Stimulated activated CD4-positive, alpha-beta T cell treated with anti-CD3 and anti-CD28 coated beads, TNF-alpha, amount 100 ng/mL, for 1 hour (primary cell): ENCODE measurements at places on chromosomes 2 and 18.

DNA sequence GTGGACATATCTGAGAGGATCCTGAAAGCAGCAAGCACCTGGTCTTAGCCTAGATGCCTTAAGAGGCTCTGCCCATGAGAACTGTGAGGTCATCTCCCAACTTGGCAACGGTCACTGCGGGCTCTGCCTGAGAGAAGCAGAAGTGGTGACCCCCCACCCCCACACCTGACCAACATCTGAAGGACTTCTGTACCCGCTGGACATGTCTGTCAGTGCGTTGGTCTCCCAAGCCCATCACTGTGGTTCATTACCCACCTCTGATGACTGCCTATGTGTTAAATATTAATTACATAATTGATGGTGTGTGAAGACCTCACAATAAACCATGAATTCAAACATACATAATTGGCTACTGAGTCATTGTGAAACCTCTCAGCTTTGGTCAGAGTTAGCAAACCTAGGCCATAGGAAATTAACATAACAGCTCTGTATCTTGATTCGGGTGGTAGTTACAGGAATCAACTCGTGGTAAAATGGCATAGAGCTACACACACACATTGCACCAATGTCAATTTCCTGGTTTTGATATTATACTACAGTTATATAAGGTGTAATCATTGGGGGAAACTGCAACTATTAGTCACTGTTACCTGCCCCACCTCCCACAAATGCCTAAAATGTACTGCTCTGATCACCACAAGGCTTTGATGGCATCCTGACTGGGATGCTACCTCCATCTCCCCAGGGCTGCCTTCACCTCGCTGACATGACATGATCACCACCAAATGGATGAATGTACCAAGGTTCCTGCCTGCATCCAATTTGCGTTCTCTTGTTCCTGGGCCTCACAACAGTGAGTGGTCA, 4.3 kb upstream of the GALNT1 start:
- no peak for DNase-seq

GRCh38 chr2:85251070-85251616, 76.6 kb downstream of the TGOLN2 start:
- no peak for DNase-seq

DNA sequence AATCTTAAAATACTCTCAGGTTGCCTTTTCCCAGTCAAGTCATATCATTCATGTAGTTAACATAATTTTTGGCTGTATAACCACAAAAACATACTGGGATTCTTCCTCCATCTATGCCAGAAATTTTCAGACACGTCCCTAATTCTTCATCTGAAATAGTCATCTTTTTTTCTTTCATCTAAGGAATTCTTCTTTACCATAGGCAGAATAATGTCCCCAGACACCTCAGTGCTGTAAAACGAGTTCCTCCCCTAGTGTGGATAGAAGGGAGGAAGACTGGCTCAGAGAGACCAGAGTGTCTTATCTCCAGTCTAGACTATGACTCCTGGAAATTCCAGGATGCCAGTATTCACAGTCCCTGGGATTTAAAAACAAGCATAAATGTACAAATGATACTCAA, 127.8 kb downstream of the MREG start:
- no peak for DNase-seq

DNA sequence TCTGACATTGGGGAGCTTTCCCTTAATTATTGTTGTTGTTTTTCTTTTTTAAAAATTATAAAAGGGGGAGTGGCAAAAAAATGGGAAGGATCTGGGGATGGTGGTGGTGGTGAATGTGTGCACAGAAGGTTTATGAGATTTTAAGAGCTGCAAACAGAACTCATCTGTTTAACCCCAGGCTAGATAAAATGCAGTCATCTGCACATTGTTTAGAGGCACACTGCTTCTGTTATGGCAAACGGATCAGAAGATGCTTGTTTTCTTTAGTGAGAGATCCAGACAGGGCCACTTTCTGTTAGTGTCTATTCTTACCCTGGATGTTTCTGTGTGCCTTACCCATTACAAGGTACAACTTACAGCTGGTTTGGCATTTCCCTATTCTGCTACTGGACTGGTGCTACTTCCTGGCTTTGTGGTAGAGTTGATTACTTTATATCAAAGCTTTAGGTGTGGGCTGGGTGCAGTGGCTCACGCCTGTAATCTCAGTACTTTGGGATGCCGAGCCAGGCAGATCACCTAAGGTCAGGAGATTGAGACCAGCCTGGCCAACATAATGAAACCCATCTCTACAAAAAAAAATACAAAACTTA, 68.2 kb upstream of the NRP2 start:
- DNase-seq: no peak

DNA sequence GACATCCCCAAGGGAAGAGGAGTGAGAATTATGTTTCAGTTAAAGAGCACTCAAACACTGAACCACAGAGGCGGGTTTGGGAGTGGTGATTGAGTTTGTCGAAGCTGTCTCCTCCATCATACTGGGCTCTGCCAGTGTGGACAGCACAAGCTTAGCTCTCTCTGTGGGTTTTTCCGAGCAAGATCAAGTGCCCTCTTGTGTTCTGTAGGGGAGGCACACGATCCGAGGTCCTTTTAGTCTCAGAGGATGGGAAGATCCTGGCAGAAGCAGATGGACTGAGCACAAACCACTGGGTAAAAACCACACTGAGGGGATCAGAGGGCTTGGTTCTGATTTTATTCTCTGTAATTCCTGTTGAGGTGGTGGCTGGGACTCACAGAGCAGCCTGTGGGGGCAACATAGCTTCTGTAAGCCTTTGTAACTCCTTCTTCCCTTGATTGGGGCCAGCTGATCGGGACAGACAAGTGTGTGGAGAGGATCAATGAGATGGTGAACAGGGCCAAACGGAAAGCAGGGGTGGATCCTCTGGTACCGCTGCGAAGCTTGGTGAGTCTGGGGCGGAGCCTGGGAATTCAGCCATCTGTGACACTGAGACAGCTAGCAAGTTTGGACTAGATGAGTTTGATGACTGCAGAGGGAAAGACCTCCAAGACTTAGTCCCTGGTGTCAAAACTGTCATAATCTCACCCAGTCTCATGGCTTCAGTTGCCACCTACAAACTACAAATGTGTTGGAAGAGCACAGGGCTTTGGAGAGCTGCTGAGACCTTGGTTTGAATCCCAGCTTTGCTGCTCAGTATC, 2.0 kb downstream of the NAGK start:
- DNase-seq: no peak

DNA sequence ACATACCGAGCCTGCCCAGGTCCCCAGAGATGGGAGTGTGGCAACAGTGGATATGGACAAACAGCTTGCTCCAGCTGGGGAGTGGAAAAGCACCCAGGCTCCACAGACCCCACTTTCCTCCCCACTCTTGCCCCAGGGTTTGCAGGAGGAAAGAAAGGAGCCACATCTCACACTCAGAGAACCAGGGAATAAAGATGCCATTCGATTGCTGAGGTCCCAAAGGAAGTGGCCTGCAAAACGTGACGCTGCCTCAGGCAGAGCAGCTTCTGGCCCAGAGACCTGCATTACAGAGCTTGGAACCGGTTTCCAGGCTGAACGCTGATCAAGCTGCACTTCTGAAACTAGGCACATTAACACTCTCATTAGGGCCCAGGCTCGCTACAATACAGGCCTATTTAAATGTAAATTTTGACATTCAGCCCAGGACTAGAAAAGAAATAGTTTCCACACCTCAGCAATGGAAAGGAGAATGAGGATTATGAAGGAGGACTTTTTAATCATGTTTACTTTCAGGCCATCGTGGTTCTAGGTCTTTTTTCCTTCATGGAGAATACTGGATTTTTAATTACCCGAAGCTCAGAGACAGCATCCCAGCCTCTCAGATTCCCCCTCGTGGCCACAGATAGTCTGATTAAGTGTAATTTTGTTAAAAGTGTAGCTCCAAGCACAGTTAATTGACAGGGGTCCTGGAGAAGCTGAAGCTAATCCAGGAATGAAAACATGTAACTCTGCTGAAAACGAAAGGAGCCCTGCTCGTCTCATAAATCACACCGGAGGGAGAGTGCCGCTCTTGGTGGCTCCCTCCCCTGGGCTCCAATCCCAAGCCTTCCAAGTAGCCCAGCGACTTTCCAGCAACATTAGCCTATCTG, 221.3 kb upstream of the RAB6C start:
- DNase-seq: no peak

GRCh38 chr18:35028536-35028935, 12.7 kb upstream of the MAPRE2 start:
- DNase-seq: no peak

DNA sequence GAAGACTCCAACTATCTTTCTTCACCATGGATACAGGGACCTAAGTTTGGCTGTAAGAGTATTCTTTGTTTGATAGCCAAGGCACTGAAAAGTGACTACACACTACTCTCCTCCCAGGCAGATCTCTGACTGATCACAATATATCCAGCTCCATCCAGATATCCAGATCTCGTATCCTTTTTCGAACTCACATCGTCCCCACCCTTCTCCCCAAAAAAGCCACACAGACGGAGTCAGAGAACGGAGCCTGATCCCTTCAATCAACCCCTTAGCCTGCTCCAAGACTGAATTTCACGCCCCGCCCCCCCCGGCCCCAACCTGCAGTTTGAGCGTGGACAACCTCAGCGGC, 533 bp downstream of the DHX57 start:
- no peak for DNase-seq

DNA sequence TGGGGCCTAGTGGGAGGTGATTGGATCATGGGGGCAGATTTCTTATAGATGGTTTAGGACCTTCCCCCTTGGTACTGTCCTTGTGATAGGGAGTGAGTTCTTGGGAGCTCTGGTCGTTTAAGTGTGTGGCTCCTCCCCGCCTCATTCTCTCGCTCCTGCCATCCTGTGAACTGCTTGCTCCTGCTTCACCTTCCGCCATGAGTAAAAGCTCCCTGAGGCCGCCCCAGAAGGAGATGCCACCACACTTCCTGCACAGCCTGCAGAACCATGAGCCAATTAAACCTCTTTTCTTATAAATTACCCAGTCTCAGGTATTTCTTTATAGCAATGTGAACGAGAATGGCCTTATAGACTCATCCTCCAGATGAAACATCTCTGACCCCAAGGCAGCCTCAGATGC, 101.5 kb downstream of the KCNF1 start:
- DNase-seq: no peak

DNA sequence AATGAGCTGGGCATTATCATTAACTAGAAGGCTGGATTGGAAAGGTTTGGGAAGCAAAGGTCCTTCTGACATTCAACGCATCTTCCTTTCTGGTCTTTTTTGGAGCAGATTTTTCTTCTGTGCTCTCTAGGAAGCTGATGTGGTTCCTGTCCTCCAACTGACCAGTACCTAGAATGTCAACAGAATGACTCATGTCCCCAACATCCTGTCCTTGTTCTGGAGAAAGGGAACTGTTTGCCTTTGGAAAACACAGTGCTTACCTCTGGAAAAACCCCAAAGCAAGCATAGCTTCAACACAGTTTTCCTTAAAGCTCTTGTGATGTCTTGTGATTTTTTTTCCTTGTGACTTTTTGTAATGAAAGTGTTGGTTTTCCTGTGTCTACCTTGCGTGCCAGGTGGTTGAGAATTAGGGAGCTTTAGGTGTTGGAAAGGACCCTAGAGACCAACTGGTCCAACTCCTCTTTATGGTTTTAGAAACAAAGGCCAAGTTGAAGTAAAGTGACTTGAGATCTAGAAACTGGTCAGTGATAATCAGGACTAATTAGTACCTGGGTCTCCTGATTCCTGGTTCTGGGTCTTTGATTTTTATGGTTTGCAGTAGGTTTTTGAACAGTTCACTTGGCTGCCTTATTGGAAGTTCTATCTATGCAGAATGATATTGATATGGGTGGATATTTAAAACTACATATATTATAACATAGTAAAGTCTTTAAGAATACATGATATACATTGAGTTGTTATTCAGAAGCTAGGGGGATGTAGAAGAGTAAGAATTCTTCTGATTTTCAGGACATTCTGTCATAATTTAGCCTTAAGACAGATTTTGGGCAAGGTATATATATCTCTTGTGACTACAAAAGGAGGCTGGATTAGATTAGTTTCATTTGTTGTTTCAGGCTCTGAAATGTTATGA, 70.5 kb downstream of the FMNL2 start:
- no peak for DNase-seq

GRCh38 chr2:172361360-172361759, 66.0 kb upstream of the ITGA6 start:
- DNase-seq: no peak

- DNase-seq: no peak
Observed at GRCh38 chr2:160054984-160055725, 7.3 kb downstream of the PLA2R1 start.

- DNase-seq: peak; percentile 37
Observed at GRCh38 chr2:128232965-128233789, 85.5 kb downstream of the HS6ST1 start.

DNA sequence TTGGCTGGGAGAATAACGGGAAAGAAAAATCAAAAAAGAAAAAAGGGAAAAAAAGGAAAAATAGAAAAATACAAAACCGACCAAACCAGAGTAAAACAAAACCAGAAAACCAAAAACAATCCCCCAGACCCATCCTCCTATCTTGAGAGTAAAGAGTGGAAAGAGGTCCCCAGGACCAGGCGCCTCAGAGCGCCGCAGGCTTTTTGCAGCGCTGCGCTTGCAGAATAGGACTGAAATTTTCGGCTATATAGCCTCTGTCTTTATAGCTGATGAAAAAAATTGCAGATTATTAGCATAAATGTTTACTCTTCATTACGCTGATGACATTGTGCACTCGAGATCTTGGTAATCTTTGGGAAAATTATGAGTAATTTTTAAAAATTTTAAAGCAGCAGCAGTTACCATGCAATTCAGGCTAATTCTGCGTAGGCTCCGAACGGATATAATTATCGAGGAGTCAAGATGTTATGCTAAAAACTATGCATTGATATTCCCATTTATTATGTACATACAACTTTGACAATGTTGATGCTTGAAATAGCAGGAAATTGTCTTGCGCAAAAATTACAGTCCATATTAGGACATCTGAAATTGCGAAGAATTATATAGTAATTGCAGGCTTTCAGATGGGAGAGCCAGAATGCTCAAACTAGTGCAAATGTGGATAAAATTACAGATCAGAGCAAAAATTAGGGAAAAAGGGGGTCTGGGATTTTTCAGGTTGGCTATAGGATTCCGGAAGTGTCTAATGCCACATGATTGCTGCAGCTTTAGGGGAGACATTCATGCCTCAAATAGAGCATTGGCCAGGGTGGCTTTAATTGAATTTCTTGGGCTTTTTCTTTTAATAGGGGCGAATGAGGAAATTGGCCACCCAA, 8.3 kb downstream of the DLX1 start:
- DNase-seq: no peak

DNA sequence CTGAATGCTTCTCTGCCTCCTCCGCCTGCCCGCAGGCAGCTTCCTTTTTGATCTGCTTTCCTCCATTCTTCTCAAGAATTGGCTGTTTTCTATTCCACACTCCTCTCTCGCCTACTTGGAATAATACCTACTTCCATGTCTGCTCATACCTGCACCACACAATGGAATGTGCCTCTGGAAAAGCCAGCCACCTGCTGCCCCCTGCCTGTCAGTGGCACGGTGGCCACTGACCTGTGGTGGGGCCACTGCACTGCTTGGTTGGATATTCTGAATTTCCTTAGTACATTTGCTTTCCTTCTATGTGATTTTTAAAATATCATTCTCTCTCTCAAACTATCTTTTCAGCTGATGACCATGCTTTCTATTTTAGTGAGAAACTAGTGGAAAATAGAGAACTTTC, 406.9 kb downstream of the DCDC2C start:
- no peak for DNase-seq

GRCh38 chr2:151315381-151315903, 26.0 kb upstream of the NMI start:
- DNase-seq: no peak

GRCh38 chr2:29644949-29645348, 276.4 kb downstream of the ALK start:
- no peak for DNase-seq

- DNase-seq: no peak
Observed at GRCh38 chr2:65164426-65164891, 34.6 kb upstream of the RAB1A start.

- DNase-seq: no peak
Observed at GRCh38 chr18:35971661-35972196, 750 bp upstream of the RMP24 start.
